ENCODE measurements at places on chromosomes 7 and 10. TPM values are rescaled to one million over a fixed set of nuclear protein-coding genes. Genes with fewer than 3 reads are reported as not detected.

H2BK1 gene
- not detected for total RNA-seq

KLF6 gene
- 144 TPM for total RNA-seq

GRCh38 chr10:29191674-29192073 is 97.2 kb upstream of the LYZL1 start:
- no peak overlapping the region for H3K27ac ChIP-seq
- H3K4me1 ChIP-seq: no peaks in the 10 kb centered on the region
- no peak for DNase-seq
- peaks cover 6% of the 10 kb centered on the region for H3K27me3 ChIP-seq
- no peaks in the 10 kb centered on the region for H3K36me3 ChIP-seq

DNA sequence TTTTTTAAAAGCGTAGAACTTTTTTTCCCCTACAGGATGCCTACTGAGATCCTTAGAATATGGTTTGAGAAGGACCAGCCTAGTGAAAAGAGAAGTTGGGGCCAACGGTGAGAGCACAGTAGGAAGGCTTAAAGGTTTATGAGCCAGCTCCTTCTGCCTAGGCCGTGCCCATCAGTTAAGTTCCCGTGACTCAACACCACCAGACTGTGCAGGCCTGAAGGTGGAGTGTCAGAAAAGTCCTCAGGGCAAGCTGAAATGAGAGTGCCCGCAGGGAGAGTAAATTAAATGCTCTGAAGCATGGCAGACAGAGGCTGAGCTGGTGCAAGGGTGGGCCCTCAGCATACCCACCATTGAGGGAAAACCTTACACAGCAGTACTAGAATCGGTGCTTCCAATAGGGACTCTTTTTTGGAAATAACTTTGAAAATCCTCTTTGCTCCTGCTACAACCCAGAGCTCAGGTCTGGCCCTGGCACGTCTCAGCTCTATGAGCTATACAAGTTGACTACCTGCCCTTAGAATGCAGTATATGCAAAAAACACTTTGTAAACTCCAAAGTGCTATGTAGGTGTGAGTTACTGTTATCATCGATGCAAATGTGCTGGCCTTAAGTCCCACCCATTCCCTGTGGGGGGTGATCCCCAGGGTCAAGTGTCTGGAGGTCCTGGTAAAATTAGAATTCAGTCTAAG is 15.2 kb upstream of the C10orf67 start:
- H3K4me3 ChIP-seq: no peak overlapping the region
- no peaks in the 10 kb centered on the region for H3K36me3 ChIP-seq
- DNase-seq: no peak
- peaks cover 3% of the 10 kb centered on the region for H3K27me3 ChIP-seq
- H3K27ac ChIP-seq: no peak overlapping the region

DNA sequence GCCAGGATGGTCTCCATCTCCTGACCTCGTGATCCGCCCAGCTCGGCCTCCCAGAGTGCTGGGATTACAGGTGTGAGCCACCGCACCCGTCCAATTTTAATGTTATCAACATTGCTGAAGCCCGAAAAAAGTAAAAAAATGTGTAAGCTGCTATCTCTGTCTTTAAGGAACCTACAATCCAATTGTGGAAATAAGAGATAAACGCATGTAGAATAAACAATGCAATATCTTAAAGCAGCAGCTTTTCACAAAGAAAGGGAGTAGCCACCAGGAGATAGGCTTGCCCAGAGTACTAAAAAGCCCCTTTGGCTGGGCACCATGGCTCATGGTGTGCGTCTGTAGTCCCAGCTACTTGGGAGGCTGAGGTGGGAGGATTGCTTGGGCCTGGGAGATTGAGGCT is 282.9 kb upstream of the LYZL1 start:
- no peaks in the 10 kb centered on the region for H3K4me1 ChIP-seq
- H3K4me3 ChIP-seq: no peak overlapping the region
- no peaks in the 10 kb centered on the region for H3K27me3 ChIP-seq
- no peak for DNase-seq

- peaks cover 9% of the 10 kb centered on the region for H3K27me3 ChIP-seq
- H3K4me3 ChIP-seq: no peak overlapping the region
- no peaks in the 10 kb centered on the region for H3K4me1 ChIP-seq
- DNase-seq: peak; percentile 57
- no peaks in the 10 kb centered on the region for H3K36me3 ChIP-seq
- H3K27ac ChIP-seq: no peak overlapping the region
Measured at GRCh38 chr7:31122649-31123058, 70.5 kb downstream of the ADCYAP1R1 start.
